ENCODE measurements at places on chromosomes 5 and 9.

- DNase-seq = no peak
Measured at GRCh38 chr9:96044401-96044800, 168.9 kb downstream of the ERCC6L2 start.

DNA sequence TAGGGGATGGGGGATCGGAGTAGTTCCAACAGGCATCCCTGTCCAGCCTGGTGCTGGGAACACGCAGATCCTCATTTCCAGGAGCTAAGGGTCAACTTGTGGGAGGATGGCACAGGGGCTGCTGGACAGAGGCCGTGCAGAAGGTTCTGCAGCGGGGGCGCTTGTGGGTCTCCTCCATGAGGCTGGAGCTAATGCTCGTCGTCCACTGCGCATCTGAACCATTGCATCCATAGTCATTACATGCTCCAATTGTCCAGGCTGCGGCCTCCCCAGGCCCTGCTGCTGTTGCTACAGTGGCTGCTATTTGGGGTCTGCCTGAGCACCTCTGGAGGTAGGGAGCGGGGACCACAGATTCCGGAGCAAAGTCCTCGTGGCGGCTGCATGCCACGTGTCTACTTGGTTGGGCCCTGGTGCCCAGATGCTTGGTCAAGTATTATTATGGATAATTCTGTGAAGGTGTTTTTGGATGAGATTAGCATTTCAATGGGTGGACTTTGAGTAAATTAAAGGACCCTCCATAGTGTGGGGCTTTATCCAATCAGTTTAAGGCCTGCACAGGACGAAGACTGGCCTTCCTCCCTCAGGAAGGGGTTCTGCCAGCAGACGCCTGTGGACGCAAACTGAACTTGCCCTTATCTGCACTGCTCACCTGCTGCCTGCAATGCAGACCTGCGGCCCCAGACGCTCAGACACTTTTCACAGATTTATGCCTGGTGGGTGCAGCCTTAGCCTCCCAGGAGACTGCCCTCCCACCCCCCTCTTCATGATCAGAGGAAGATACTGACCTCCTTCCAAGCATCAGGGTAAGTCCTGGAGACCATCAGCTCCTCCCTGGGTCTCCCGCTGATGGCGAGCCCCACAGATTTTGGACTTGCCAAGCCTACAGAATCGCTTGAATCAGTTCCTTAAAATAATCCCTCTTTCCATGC is 127.5 kb upstream of the IRX4 start:
- no peak for DNase-seq

DNA sequence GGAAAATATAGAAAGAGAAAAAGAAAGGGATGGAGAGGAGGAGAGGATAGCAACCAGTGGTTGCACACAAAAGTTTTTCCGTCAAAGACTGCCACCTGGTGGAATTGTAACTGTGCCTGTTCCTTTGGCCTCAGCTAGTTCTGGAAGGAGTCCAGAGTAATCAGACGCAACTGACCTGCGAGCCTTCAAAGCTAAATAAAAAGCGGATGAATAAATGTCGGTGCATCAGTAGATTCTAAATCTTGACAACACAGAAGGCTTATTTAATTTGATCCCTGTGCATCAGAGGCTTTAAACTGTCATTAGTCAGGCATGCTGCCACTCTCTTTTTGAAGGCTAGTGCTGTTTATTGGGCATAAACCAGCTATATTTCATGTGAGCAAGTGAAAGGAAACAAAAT is 132.9 kb upstream of the ACO1 start:
- DNase-seq = no peak

GRCh38 chr5:179195561-179196404 is 135.6 kb downstream of the ZNF354C start:
- no peak for DNase-seq

- DNase-seq = no peak
Measured at GRCh38 chr9:117869287-117869686, 165.1 kb downstream of the TLR4 start.

- DNase-seq = no peak
Measured at GRCh38 chr9:4225291-4226028, 74.4 kb downstream of the GLIS3 start.

DNA sequence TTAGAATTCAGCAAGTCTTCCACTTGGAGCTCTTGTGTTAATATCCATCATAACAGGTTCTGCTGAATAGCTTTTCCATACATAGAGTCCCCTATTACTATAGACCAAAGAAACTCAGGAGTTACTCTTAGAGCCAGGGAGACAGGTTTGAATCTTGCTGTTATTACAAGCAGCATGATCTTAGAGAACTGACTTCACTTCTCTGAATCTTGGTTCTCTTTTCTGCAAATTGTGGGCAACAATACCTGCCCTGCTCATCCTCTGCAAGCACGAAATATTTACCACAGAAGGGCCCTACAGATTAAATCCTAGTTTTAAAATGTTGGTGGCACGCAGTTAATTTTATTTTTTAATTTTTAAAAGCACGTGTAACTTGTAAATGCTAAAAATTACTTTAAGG is 111.7 kb downstream of the TLR4 start:
- DNase-seq = no peak

- no peak for DNase-seq
Measured at GRCh38 chr5:126810596-126811380, 33.9 kb downstream of the LMNB1 start.

DNA sequence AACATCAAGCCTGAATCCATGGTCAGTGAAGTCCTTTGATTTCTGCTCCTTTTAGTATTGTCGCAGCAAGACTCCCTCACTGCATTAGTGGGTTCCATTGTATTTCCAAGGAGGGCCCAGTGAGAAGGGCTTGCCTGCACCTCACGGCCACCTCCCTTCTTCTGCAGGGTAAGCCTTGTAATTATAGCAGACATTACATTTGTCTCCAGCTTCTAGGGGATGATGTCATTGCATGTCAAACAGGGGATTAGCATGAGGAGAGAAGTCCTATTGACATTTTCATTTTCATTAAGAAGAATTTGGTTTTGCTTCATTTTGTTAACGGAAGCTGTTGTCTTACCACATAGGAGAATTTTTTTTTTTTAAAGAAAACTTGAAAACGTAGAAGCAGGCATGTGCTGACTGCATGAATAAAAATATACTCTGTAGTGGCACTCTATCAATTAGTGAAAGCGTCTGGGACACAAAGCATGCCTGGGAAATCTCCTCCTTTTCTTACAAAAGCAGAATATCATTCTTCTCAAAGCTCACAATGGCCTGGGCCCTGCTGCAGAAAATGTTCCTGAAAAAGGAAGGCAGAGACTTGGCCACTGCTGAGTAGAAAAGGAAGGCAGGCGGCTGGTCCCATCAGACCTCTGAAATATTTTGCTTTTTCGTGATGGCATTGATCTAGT is 27.1 kb downstream of the MAP1B start:
- no peak for DNase-seq

GRCh38 chr5:115543365-115544042 is 1.1 kb downstream of the FEM1C start:
- DNase-seq = no peak

Measured in CMK (cell line).